ENCODE measurements at places on chromosomes 11 and 22.

DNA sequence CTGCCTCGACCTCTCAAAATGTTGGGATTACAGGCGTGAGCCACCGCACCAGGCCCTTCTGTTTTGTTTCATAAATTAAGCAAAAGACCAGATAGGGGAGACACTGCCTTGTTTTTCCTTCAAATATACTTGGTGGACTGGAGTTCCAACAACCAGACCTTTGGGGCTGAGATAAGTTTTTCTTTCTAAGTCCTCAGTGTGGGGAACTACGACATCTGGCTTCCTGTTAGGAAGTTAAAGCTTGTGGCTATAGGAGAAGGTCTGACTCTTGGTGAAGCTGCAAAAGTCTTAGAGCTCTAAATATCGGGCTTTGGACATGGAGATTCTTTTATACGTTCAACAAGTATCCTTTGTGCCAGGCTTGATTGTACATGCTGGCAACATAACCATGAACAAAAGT is 64.1 kb upstream of the EED start:
- DNase-seq, result no peak

DNA sequence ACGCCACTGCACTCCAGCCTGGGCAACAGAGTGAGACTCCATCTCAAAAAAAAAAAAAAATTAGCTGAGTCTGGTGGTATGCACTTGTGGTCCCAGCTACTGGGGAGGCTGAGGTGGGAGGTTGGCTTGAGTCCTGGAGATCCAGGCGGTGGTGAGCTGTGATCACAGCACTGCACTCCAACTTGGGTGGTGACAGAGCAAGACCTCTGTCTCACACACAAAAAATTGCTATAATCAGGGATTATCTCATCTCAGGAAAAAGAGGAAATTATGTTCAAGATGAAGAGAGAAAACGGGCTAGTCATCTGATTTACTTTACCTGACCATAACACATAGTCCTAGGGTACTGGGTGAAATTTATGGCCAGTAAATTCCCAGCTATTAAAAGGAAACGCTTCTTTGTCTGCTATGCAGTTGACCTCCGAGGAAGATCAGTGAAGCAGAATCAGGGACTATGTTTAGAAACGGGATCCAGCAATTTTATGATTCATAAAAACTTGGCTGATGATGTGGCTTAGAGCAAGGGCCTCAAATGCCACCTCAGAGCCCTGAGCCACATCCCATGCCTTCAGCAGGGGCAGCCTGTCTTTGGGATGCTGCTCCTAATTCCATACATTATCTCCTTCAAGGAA is 386.2 kb downstream of the NTM start:
- no peak for DNase-seq

GRCh38 chr11:112564228-112564955 is 303.7 kb upstream of the PLET1 start:
- DNase-seq, result no peak

GRCh38 chr11:94658888-94659287 is 91.7 kb downstream of the PIWIL4 start:
- no peak for DNase-seq

DNA sequence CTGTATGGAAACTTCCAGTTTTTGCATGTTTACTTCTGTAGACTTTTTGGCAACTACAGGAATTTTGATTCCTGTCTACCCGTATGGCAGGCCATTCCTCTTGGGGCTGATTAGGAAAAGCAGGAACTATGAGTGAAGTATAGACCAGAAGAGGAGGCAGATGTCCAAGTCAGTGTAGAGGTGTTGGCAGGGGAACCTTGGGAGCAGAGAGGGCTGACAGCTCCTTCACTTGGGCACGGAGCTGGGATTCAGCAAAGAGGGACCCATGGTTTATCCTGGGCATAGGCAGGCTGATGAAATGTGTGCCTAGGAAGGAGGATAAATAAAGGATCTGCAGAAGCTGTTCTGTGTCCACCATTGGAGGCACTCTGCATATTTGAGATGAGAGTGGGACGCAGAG is 33.1 kb downstream of the TREH start:
- no peak for DNase-seq

DNA sequence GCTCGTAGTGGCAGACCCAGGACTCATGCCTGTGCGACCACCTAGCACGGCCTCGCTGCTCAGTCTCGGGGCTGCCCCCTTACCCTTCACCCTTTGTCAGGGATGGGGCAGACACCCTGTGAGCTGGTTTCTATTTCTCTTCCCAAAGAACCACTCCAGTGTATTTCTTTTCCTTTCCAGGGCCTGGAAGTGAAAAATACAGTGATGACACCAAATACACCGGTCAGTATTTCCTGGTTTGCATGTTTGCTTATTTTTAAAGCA is 13.7 kb downstream of the TMEM121B start:
- no peak for DNase-seq

GRCh38 chr11:27701355-27702105 is 1.3 kb upstream of the BDNF start:
- DNase-seq, result no peak

DNA sequence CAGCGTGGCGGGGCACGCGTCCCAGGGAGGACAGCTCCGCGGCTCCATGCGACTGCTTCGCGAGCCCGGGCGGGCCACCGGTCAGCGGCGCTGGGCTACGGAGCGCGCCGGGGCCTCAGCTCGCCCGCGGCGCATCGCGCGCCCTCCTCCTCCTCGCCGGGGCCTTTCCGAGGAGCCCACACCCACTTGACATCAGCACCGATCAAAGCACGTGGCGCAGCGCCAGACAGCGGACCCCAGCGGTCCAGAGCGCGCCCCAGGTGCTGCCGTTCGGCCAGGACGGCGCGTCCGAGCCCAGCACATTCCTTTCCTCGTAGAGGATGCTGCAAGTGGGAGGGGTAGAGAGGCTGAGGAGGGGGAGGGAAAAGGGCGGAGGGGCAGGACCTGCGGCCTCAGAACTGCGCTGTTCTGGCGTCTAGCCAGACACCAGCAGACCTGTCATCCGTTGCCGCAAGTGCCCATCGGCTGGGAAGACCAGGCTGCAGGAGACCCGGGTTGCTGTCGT is 88.6 kb downstream of the PLEKHA7 start:
- no peak for DNase-seq

GRCh38 chr11:126375726-126376125 is 20.2 kb downstream of the ST3GAL4 start:
- no peak for DNase-seq

GRCh38 chr22:36409911-36410756 is 22.4 kb upstream of the MYH9 start:
- no peak for DNase-seq

GRCh38 chr22:32584650-32585049 is 110.0 kb downstream of the FBXO7 start:
- DNase-seq, result no peak

DNA sequence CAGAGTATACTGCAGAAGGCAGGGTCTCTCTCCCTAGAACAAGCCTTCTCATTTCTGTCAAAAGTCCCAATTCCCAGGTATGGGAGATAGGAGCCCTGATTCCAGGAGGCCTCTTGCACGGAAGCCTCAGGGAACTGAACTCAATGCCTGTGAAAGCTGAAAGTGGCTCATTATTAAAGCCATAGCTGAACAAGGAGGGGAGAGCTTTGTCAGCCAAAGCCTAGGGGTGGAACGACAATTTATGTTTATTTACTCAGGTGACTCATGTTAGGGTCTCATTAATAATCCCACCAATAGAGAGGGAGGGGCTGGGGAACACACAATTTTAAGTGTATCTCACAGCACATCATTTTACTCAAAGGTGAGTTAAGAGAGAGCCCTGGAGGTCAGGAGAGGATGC is 44.9 kb downstream of the DSCAML1 start:
- DNase-seq, result no peak

DNA sequence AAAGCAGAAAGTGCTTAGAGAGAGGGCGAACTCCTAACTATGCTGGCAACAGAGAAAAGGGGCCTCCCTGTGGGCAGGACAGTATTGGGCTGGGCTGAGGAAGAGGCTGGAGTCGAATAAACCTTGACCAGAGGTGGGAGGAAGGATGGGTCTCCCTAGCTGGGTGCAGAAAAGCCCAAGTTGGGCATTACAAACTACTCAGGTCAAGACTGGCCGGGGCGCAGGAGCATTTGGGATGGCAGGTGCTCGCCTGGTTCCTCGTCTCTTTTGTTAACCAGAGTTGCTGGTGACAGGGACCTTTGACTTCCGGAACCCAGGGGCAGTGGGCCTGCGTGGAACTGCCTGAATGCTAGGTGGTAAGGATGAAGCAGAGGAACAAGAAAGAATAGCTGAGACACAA is 80.3 kb upstream of the SHISAL1 start:
- no peak for DNase-seq

GRCh38 chr22:50633771-50634170 is 5.8 kb upstream of the ARSA start:
- DNase-seq, result no peak

DNA sequence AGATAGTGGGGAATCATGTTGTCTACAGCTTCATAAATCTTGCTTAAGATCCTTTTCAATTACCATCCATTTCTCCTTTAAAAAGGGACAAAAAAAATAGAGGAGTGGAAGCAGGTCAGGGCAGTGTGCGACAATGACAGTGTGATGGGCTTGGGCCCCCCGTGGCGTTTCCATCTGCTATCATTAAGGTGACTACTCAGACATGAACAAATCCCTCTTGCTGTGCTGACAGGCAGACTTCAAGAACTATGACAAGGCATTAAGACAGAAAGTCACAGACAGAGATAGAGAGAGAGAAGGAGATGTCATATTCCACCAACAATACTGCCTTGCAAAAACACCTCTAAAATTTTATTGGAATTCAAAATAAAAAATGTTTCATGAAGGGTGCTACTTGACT is 263.2 kb downstream of the DCDC1 start:
- no peak for DNase-seq

DNA sequence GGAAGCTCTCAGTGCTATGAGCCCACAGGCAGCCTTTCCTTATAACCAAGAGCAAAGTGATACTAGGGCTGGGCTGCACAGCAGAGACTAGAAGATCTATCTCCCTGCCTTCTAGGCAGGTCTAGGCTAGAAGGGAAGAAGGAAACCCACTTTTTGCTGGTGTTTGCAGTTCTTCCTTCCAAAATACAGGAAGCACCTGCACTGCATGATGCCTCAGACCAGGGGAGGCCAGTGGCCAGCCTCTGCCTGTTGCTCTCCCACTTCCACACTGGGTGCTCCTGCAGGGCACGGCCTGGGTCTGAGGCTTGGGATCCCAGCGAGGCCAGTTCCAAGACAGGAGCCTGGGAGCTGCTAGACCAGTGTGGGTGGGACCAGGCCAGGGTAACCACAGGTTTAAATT is 6.0 kb upstream of the UCP3 start:
- no peak for DNase-seq

Data from SIG-M5 (cell line).